ENCODE measurements at places on chromosomes 3 and 15.

GRCh38 chr3:107845380-107846278 lies 245.2 kb downstream of the CD47 start:
- DNase-seq = no peak

DNA sequence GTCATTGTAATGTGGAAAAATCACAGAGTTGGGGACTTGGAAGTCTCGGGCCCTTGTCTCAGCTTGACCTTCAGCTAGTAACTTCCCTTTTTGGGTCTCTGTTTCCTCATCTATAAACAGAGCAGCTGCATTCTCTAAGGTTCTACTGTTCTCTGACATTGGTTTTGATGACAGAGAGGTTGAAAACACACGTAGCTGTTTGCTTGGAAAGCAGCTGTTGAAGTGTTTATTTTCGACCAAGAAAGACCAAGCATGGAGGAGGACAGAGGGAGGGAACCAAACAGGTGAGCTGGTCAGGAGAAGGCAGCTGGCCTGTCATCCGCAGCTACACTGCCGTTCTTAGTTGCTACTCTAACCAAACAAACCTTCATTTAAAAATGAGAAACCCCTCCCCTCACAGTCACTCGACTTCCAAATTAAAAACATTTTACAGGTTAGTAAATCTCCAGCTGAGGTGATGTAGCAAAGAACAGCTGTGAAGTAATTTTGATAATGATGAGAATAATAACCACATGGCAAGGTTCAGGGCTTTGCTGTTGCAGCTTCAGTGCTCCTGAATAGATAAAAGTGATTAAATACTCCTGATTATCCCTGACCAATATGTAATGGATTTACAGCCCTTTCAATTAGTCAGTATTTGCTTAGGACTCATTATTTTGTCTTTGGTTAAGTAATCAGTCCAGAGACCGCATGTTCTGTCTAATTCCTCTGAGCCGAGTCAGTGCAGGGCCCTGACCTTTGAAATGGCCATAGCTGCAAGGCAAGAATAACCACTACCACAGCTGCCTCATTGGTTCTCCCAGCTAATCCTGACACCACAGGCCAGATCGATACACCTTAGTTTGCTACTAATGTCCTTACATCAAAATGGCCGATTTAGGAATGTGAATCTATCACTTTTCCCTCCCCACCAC lies 65.3 kb downstream of the MEIS2 start:
- no peak for DNase-seq

GRCh38 chr15:59940456-59940855 lies 63.7 kb upstream of the FOXB1 start:
- no peak for DNase-seq

- DNase-seq = no peak
Measured at GRCh38 chr3:111619833-111620232, 24.7 kb upstream of the ZBED2 start.

DNA sequence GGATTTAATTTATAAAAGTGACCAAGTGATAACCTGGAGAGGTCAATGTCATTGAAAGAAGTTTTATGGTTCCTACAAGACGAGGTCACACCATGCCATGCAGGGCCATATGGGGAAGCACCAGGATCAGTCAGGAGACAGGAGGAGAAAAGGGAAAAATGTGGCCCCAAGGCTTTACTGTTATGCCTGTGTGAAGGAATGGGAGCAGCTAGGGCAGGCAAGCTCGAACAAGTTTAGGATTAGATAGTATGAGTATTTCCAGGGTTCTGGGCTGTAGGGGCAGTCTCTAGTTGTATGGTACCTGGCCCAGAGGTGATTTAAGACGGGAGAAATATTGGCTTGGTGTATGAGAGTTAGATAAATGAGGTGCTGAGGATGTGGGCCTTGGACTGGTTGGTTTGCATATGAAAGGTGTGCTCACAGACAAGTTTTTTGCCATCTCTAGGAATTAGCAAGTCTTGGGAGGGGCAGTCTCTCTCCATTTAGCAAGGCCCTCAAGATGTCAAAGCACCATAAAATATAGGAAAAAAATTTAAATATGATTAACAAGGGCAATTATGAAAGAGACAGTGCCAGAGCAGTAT lies 36.3 kb upstream of the DCLK3 start:
- no peak for DNase-seq

DNA sequence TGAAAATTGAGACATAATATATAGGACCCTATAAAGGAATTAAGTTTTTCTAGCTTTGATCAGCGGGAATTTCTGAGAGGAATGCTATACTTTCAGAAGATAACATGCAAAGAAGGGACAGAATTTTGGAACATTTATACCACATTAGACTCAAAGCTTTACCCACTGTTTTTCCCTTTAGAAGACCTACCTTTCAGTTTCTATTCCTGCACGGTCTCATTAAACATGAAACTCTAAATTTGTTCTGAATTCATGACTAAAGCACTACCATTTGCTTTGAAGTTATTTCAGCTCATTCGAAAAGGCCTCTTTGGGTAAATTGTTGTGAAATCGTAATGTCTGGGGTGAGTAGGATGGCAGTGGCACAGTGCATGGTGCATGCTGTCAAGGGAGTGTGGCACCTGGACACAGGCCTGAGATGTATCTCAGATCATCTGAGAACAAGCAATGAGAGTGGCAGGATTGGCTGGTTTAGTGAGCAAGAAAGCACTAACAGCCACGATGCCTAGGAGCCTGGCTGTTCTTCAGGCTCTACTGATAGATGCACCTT lies 42.5 kb downstream of the CHCHD4 start:
- DNase-seq = no peak

DNA sequence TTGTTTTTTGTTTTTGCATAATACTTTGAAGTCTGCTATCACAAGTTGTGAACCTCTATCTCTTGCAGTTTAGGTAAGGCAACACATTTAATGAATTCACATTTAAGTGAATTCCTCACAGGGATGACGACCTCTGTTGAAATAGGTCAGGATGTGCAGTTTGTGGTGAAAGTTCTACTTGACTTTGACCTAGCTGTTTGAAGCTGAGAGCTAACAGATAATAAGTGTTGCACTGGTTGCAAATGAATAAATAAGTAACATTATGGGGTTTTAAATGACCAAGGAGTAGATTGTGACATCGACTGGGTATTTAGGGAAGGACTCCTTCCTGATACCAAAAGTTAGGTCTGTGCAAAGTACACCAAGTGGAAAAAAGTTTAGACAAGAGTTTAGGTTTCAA lies 23.9 kb downstream of the NIT2 start:
- DNase-seq = no peak

- DNase-seq = no peak
Measured at GRCh38 chr3:31903686-31904431, 77.2 kb downstream of the OSBPL10 start.

- peak; percentile 71 for DNase-seq
Measured at GRCh38 chr3:32109256-32109655, 2.8 kb downstream of the GPD1L start.

DNA sequence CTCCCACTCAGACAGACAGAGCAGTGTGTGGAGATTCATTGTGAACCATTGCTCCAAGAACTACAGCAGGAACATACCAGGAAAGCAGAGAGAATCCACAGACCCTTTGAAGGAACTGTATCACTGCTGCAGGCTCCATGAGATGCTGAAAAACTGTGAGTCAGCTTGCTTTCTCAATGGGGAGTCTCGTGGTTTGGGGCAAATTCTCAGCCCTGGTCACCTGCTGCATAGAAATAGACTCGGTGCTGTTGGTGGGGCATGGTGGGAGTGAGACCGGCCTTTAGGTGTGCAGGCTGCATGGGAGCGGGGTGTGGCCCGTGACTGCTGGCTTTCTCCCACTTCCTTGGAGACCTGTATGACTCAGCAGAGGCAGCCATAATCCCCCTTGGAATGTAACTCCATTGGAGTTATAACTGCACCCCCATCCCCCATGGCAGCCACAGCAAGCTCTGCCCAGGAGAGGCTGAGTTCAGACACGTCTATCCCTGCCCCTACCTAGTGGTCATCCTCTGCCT lies 35.6 kb downstream of the ALCAM start:
- no peak for DNase-seq

DNA sequence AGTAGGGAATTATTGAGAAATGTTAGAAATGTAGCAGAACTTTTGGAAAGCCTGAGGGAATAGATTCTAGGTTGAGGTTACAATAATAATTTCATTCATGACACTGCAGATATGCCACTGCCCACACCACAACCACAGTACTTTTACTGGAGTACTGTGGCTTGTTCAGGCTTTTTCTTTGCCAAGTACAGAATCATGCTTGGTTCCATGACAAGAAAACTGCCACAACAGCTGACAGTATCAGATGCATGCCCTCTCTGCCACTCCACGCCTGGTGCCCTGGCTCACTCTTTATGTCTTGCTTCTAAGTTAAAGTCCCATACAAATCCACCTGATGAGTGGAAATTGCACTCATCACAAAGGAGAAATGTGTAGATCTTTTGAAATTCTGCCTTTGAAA lies 398.6 kb downstream of the ZIC1 start:
- DNase-seq = no peak

- no peak for DNase-seq
Measured at GRCh38 chr3:56303487-56303886, 164.8 kb downstream of the ERC2 start.

DNA sequence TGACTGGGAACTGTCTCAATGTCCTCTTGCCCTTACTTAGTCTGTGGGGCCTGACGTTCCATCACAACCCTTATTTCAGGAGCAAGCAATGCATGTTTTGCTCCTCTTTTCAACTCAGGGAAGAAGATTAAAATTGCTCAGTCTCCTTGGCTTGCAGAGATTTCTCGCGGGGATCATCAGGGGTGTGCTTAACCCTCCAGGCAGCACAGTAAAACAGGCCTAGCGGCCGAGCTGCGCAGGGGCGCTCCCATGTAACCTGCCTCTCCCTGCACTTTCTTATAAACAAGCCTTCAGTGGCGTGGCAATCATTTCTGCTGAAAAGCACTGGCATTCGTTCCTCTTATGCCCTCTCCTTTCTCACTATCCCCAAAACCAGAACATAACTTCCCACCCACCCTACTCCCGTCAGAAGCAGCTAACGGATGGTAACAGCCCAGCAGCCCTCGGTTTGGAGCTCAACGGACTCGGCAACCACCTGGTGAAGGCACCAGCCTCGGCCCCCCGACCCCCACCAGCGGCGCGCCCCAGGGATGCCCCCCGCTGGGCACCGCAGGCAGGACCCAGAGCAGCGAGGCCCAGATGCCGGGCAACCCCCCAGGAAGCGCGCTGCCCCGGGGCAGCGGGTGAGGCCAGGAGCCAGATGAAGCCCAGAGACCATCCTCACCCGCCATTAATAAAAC lies 1.1 kb downstream of the MCF2L2 start:
- no peak for DNase-seq

GRCh38 chr15:93848490-93848889 lies 382.9 kb upstream of the MCTP2 start:
- no peak for DNase-seq

- no peak for DNase-seq
Measured at GRCh38 chr3:30774062-30774461, 120.4 kb downstream of the GADL1 start.

GRCh38 chr3:102237181-102237580 lies 197.6 kb upstream of the ZPLD1 start:
- DNase-seq = no peak

DNA sequence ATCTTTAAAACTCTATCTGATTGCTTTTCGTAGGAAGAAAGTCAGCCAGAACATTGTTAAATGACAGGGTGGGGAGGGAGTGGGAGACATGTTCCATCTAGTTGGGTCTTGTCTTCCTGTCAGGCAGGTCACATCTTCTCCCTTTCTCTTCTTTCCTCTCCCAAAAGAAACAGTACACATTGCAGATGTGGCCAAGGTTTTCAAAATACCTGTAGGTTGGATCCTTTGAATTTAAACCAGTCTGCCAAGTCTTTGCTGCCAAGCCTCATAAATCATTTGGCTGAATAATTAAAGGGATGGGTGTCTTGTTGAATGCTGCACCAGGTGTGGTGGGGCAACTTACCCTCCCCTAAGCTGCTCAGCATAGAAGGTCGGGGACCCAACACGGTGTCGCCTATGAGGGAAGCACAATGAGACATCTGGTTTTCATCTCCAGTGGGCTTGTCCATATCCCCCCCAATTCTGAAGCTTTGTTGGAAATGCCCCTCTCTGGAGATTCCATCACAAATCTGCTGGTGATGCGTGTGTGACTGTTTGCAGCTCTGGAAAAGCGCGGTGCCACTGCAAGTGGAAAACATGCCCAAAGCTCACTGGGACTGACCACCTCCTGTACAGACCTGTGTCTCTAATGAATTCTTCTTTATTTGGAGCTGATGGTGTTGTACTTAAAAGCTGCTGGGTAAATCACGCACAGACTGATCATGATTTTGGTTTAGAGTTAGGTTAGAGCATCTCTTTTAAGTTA lies 112.6 kb downstream of the FILIP1L start:
- no peak for DNase-seq

DNA sequence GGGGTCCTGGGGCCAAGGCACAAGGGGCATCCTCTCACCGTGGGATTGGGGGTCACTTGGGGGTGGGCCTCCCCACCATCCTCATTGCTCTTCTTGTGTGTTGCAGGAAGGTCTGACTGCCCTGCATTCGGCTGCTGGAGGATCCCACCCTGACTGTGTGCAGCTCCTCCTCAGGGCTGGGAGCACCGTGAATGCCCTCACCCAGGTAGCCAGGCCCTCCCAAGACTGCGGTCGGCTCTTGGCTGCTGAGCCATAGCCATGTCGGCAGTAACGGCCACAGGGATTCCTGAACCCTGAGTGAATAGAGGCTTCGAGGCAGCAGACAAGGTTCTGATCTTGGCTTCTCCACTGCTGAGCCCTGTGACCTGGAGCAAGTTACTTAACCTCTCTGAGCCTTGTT lies 19.7 kb downstream of the ANKDD1A start:
- DNase-seq = no peak

GRCh38 chr15:89647191-89647851 lies 7.9 kb downstream of the KIF7 start:
- peak; percentile 67 for DNase-seq

DNA sequence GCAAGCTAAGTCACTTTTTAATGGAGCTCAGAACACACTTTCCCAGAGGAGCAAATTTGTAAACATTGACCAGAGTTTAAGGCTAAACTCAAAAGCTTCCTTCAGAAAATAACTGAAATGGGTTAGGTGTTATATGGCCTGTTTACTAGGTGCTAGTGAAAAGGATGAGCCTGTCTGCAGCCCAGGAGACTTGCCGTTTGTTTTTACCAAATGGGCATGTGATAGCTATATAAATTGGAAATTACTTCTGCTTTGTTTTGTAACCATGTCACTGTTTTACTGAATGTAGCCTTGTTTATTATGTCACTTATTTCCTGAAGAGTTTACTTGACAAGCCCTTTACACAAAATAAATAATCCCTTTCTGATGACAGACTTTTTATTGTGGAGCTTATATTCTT lies 109.4 kb upstream of the THSD4 start:
- no peak for DNase-seq

- DNase-seq = no peak
Measured at GRCh38 chr15:73957276-73957675, 31.0 kb downstream of the LOXL1 start.

GRCh38 chr3:130839813-130840212 lies 54.1 kb upstream of the ATP2C1 start:
- DNase-seq = no peak
